ENCODE measurements at places on chromosomes 7 and 10.

DNA sequence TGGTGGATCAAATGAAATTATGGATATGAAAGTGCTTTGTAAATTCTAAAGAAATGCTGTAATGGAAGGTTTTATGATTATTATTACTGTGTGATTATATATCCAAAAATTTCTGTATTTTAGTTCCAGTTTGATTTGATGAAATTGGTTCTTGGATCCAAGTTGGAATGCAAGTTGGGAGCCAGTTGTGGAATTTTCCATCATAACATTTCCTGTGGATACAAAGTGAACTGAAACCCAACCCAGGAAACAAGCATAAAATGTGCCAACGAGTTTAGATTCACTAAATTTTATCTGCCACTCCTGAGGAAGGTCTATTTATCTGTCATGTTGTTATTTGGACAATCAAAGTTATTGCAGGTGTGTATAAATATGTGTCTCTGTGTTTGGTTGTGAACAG lies 131.4 kb upstream of the MDFIC start:
- no peak for DNase-seq

GRCh38 chr10:8121201-8121890 lies 66.9 kb downstream of the GATA3 start:
- no peak for DNase-seq

DNA sequence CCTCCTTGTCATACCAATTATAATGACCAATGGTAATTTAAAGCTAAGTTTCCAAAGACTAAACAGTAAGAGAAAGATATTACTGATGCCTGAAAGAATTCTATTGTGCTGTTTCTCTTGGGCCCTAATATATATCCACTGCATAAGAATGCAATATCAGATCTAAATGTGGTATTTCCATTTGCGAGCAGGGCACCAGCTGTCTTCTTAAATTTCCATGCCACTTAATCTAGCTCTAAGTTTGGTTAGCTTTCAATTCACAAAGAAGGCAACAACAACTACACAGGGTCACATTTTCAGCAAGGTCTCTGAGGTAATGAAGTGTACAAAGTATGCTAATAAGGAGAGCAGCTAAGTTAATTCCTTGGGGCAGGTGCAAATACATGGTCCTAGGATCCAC lies 315.7 kb downstream of the GPR37 start:
- DNase-seq: no peak

DNA sequence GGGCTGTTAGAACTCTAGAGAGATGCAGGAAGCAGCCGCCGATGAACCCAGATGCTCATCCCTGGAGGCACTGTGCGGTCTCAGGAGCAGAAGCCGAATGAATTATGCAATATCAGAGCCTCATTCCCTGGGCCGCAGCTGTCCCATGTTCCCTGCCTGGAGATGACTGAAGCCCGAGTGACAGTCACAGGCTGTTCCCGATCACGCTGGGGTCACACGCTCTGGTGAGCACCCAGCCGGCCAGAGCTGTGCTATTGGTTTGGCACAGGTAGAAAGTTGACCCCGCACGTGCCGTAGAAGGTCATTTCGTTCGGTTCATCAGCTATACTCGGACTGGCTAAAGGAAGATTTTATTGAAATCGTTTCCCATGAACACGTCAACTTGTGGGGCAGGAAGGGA lies 140.5 kb upstream of the SH2B2 start:
- DNase-seq: no peak

DNA sequence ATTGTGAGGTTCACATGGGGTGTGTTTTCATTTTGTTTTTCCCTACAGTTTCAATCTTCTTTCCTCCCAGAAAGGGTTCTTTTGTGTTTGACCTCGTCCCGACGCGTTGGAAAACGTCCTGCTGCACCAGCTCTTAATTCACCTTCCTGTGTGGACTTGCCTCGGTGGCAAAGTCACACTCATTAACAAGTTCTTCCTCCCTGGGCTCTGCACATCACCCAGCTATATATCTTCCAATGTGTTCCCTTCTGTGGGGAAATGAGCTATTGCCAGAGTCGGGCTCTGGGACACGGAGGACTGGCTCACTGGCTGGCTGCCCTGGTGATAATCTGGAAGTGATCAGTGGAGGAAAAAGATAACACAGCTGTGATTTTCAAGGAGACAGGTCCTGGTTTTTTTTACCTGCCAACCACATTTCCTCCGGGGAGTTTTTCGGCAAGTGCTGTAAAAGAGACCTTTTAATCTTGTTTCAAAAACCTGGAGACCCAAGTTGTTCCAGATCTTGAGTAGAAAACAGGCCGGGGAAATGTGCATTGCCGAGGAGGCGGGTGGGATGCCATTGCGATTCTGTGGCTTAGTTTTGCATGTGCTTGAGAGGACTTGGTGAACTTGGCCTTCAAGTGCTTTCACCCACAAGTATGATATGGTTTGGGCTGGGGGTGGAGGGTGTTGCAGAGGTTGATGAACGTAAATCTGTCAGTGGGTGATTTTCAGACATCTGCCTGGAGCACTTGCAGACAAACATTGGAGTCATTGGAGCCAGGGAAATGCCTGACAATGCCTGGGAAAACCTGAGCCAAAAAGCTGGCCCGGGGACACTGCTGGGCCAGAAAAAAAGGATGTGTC lies 96.5 kb upstream of the CREB5 start:
- DNase-seq: no peak

- DNase-seq: no peak
Observed at GRCh38 chr10:32905466-32905865, 52.6 kb downstream of the ITGB1 start.

DNA sequence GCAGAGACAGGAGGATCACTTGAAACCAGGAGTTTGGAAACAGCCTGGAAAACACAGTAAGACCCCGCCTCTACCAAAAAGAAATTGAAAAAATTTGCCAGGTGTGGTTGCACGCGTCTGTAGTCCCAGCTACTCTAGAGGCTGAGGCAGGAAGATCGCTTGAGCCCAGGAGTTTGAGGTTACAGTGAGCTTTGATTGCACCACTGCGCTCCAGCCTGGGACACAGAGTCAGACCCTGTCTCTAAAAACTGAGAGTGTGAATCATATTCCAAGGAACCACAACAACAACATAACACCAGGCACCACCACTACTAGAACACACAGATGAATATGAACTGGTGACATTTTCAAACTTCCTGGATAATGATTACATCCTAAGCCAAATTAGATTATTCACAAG lies 324.2 kb downstream of the CALN1 start:
- DNase-seq: no peak

DNA sequence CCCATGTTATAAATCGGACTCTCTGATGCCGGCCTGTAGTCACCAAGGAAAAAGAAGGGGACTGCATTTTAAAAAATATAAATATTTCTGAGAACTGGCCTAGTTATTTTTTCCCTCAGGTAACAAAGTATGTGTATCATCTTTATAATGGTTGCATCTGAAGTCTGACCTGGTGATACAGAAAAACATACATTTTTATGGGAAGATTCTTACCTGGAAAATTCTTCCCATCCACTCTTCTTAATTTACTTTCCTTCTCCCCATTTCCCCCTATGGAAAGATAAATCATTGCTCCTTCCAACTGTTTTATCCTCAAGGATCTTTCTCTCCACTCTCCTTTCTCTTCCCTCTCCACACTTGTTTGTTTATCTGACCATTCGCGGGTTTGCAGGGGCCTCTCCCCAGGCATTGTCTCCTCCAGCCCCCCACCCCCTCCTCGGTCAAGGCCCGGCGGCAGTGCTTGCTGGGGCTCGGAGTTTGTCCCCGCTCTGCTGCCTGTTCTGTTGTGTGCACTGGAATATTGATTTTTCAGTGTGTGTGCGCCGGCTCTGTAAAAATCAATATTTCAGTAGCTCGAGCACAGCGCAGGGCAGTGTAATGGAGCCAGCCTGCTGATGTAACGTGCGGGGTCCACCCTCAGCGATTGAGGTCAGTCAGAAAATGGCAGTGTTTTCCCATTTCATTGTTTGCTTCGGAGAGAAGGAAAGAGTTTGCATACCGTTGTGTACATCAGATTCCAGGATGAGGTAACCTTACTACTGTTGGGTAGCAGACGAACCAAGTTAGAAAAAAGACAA lies 199.5 kb upstream of the NFE2L3 start:
- peak; percentile 72 for DNase-seq

GRCh38 chr10:124587811-124588211 lies 126.2 kb downstream of the LHPP start:
- no peak for DNase-seq

All from NCI-H526 (cell line).